ENCODE measurements at places on chromosomes 5 and 9.

DNA sequence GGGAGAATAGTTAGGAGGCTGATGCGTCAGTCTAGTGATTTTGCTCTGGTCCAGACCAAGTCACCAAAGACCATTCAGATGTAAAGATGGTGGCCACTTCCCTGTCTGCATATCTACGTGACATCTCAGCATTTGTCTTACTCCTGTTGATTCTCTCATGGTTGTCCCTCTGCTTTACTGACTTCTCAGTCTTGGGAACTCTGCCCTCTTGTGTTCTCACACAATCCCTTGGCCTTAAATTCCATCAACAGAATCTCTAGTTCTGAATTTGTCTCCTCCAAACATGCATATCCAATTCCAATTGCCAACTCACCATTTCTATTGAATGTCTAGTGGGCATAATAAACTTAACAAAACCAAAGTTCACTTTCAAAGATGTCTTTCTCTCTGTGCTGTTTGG is 147.8 kb downstream of the SLC24A2 start:
- no peak for DNase-seq

- no peak for DNase-seq
Observed at GRCh38 chr9:80498001-80498555, 926.3 kb downstream of the TLE4 start.

- DNase-seq = no peak
Observed at GRCh38 chr9:124911766-124912165, 29.1 kb downstream of the GOLGA1 start.

DNA sequence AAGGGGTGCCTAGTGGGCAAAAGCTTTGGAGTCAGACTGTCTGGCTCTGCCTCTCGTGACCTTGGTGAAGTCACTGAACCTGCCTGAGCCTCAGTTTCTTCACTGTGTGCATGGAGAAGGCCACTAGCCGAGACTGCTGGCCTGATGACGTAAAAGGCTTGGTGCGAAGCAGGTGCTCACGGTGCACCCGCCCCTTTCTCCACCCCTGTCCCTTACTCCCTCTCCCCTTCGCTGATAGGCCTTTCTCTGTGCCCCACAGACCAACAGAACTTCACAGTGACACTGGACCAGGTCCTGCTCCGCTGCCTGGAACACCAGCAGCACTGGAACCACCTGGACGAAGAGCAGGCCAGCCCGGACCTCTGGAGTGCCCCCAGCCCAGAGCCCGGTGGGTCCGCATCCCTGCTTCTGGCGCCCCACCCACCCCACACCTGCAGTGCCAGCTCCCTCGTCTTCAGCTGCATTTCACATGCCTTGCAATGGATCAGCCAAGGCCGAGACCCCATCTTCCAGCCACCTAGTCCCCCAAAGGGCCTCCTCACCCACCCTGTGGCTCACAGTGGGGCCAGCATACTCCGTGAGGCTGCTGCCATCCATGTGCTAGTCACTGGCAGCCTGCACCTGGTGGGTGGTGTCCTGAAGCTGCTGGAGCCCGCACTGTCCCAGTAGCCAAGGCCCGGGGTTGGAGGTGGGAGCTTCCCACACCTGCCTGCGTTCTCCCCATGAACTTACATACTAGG is 10.4 kb downstream of the FPGS start:
- DNase-seq = no peak

GRCh38 chr5:53179691-53180090 is 70.1 kb upstream of the MOCS2 start:
- no peak for DNase-seq

DNA sequence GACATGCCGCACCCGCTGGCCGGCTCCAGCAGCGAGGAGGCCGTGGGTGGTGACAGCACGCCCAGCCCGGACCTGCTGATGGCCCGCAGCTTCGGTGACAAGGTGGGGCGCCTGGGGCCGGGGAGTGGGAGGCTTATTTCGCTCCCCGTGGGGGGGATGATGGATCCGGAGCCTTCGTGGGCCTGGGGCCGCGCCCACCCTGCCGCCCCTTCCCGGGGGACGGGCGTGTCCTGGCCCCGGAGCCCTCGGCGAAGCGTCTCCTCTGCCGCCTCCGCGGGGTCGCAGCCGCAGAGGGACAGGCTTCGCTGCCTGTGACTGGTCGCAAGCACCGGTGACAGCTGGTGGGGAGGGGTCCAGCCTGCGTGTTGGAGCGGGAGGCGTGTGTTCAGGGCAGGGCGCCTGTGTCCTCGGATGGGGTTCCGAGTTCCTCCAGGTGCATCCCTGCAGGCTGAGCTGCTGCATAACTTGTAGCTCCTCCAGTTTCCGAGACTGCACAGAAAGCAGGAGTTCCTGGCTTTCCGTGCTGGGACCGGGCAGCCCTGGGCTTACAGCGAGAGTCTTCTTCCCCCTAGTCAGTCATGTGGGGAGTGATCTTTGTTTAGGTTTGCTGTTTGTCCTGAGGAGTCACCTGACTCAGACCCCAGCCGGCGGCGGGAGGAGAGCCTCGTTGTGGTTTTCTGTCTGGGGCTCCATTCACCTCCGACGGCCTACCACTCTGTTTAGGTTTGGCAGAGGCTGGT is 666 bp downstream of the SNX30 start:
- peak; percentile 63 for DNase-seq

- DNase-seq = no peak
Observed at GRCh38 chr5:116935561-116936162, 361.0 kb upstream of the SEMA6A start.

DNA sequence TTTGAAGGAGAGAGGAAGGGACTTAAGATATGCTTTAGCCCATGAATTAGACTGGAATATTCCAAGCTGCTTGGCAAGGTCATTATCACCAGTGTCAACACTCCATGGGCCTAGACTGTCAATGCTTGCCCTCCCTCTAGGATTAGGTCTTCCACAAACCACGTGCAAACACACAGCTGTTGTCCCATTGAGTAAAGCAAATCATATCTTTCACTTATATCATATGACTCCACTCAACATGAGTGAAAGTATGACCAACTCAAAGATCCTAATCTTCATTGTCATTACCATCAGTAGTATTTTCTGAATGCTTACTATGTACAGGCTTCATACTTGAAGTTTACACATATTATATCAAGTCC is 57.0 kb upstream of the GRAMD2B start:
- no peak for DNase-seq

GRCh38 chr9:90296539-90296938 is 346.1 kb downstream of the DIRAS2 start:
- no peak for DNase-seq

GRCh38 chr5:149767281-149767550 is 37.1 kb downstream of the PPARGC1B start:
- DNase-seq = no peak

GRCh38 chr5:177368869-177369644 is 11.3 kb downstream of the RGS14 start:
- DNase-seq = no peak

DNA sequence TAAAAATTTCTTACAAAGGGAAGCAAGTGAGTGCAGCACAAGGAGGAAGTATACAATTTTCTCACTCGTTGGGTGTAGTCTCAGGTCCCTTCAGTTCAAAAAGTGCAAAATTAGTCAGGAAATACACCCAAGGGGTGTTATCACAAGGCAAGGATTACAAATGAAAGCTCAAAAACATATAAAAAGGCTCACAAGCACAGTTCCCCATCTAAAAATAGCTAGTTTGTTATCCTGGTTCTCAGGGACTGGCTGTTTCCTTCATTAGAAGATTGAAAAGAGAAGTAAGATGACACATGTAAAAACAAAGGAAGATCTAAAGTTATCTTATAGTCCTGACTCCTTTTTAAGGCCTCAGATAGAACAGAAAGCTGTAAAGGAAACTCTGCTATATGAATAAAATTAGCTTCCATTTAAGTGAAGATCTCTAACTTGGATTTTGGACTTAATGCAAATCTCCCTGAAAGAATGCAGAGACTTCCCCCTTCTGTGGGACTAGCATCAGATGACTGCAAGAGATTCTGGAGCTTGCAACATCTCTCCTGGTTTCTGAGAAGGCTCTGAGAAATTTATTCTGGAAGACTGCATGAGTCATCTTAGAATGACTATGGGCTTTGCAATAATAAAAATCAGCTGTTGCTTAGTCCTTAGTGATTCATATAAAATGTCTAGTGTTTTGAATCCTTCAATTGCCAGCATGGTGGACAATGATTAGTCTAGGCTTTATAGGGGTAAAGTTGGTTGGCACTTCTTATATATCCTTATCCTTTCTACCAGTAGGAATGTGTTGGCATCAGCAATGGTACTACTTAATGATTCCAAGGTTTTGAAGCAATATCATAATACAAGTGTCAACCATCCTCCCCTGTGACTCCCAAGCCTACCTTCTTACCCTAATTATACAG is 25.4 kb downstream of the DAB2 start:
- DNase-seq = no peak

GRCh38 chr5:160545832-160546231 is 124.2 kb downstream of the PTTG1 start:
- no peak for DNase-seq

DNA sequence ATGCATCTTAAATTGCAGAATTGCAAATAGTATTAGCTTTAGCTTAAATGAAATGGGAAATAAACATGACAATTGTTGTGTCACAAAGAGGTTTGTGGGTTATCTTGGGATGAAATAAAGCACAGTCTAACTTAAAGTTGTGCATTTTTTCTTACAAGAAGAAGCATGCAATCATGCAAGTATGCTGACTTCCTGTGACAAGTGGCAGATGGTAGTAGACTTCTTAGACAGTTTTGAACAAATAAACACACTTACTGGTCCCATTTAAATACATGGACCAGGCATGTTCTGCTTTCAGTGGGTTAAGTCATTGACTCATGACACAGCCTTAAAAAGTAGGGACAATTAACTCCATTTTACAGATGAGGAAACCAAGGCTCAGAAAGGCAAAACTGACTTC is 15.9 kb upstream of the C5orf63 start:
- DNase-seq = no peak

- DNase-seq = no peak
Observed at GRCh38 chr5:137833463-137833862, 34.2 kb upstream of the MYOT start.

DNA sequence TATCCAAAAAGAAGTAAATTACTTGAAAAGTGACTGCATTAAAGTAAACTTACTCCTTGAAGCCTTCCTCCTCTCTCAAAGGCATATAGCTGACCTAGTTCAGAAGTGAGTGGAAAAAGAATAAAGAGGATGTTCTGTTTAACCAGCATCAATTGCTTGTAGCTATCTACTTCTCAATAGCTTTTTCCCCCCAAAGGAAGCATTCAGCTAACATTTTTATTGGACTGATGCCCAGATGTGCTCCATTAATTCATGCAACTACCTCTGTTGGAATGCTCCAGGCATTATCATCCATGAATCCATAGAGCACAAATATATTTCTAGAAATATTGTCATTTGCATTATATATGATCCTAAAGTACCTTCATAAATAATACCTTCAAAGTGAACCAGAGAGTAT is 132.8 kb downstream of the RASEF start:
- no peak for DNase-seq

- DNase-seq = no peak
Observed at GRCh38 chr5:57784121-57784520, 301.5 kb upstream of the ACTBL2 start.

GRCh38 chr5:156395306-156395675 is 68.3 kb downstream of the SGCD start:
- no peak for DNase-seq

DNA sequence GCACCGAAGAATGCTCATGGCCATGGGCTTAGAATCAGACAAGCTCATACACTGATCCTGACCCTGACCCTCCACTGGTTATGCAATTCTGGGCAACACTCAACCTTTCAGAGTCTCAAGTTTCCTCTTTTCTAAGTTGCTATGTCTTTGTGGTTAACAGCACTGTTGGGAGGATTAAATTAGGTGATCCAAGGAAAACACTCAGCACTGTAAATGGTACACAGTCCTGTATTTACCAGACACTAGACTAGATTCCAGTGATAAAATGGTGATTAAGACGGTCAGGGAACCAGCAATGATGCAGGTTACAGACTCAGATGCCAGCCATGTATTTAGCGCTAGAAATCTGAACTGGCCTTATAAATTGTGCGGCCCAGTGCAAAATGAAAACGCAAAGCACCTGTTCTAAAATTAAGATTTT is 8.1 kb downstream of the ARL15 start:
- no peak for DNase-seq

GRCh38 chr5:125575891-125576505 is 829.6 kb upstream of the ZNF608 start:
- peak; percentile 51 for DNase-seq

GRCh38 chr9:113995963-113996362 is 82.1 kb downstream of the AMBP start:
- peak; percentile 24 for DNase-seq

DNA sequence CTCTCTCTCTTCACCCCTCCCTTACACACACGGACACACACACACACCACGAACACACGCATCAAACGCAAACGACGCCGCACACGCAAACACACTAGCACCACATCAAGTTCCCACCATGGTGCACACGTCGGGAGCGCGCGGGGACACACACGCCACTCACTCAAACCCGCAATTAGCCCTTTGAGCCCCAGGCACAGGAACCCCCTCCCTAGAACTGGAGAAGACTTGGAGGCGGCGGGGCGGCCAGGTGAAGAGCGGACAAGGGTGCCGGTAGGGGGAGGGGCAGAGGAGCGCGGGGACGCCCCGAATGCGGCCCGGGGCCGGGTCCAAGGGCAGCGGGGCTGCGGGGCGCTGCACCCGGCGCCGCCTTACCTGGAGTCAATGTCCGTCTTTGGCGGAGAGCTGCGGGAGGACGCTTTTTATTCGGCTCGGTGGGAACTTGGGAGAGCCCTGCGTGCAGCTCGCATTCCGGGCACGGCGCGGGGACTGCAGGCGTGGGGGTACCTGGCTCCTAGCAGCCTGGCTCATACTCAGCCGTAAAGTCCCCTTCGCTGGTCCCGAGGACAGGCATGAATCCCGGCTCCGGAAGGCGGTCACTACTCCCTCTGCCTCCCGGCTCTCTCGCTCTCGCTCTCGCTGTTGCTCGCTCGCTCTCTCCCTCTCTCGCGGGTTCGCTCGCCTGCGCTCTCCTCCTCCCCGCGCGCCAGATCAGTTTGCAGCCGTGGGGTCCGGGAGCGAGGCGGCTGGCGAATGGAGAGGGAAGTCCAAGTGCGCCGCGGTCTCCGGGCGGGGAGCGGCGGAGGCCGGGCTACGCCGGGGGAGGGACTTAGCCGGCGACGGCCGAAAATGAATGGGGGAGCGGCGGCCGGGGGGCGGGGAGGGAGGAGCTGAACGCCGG is at the start of gene BRINP1:
Gene BRINP1 (minus strand): TSS at position 755 of the 901 bp plus-strand sequence. CDS start 56,080 bp downstream, outside the sequence.
- peak; percentile 61 for DNase-seq

DNA sequence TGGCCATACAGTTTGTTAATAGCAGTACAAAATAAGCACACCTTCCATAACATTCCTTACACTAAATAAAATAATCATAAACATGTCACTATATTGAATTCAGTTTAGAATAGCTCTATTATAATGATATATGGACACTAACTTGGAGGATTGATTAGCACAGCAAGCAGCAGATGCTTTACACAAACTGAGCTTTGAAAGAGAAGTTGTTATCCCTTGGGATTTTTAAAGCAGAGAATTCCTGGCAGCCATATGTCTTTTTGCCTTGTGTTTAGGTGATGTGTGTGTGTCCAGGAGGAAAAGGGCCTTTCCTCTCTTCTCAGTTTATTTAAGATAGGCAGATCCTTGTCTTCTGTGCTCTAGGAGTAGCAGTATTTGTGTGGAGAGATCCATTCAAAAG is 232.2 kb upstream of the GRIN3A start:
- DNase-seq = no peak
